ENCODE measurements at places on chromosomes 13 and 19. TPM values are rescaled to one million over a fixed set of nuclear protein-coding genes. Genes with fewer than 3 reads are reported as not detected.

Gene S1PR2
- total RNA-seq = 2.9 TPM

DNA sequence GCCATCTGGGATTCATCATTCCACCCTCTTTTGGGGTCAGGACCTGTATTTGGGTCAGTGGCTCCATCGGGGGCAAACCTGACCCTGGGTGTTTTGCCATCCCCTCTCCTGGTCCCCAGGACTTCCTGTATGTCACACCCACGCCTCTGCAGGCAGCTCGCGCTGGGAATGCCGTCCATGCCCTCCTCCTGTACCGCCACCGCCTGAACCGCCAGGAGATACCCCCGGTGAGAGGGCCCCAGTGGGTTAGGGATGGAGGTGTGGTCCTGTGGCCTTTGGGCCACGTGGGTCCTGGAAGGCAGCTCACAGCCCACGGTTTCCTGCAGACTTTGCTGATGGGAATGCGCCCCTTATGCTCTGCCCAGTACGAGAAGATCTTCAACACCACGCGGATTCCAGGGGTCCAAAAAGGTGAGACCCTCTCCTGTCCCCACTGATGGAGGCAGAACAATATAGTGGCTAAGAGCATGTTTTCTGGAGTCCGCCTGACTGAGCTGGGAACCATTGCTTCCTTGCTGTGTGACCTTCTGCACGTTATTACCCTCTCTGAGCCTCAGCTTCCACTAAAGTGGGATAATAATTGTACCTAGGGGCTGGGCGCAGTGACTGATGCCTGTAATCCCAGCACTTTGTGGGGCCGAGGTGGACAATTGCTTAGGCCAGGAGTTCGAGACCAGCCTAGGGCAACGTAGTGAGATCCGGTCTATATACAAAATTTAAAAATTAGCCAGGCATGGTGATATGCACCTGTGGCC lies 14.1 kb downstream of the CPT1C start:
- no peak overlapping the region for H3K27ac ChIP-seq
- H3K36me3 ChIP-seq = no peaks in the 10 kb centered on the region
- no peaks in the 10 kb centered on the region for H3K27me3 ChIP-seq
- no peak overlapping the region for H3K4me3 ChIP-seq
- H3K4me1 ChIP-seq = no peaks in the 10 kb centered on the region

DNA sequence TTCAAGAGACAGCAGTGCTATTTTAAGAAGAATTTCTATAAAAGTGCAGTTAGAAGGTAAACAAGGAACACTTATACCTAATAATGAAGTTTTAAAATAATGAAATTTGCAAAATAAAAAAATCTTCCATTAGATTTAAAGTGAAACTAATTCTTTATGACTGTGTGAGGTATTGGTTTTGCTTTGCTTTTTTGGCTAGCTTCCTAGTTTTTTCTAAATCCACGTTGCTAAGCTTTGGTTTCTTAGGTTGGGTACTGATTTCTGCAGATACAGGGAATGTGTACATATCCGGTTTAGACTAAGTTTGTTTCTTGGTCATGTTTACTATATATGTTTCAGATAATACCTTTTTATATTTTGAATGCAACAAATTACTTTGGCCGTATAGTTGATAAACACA lies 59.8 kb downstream of the SLC7A9 start:
- H3K36me3 ChIP-seq = no peaks in the 10 kb centered on the region
- no peaks in the 10 kb centered on the region for H3K27me3 ChIP-seq
- DNase-seq = no peak

Gene GIPC3
- 5.8 TPM for total RNA-seq

Data from Peyer's patch (tissue), 4 donors.